C1 segment of cervical spinal cord (tissue), 14 donors: ENCODE measurements at places on chromosomes 6 and 20.

GRCh38 chr6:110537208-110538123 is 61.1 kb upstream of the SLC22A16 start:
- DNase-seq = no peak

DNA sequence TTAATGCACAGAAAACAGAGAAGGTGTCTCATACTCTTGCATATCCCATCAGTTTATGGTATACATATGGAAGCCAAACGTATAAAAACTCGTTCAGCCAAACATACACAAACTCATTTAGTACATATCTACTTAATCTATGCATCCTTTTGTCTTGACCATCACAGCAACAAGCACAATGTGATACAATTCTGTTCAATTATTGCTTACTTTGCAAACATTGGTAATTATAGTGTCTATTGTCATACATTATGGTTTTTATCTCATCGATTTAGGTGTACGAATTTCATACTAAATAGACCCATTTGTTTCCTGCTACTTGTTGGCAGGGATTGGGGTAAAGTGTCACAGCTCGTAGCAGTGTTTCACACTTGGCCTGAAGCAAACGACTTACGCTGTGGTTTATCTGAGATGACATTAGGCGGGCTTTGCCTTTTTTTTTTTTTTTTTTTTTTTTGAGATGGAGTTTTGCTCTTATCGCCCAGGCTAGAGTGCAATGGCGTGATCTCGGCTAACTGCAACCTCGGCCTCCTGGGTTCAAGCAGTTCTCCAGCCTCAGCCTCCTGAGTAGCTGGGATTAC is 425.9 kb upstream of the JARID2 start:
- DNase-seq = no peak

GRCh38 chr6:167575158-167575696 is 250.3 kb downstream of the TTLL2 start:
- DNase-seq = no peak

GRCh38 chr6:134309983-134310605 is 7.8 kb downstream of the SGK1 start:
- DNase-seq = no peak

GRCh38 chr6:113529196-113529595 is 327.9 kb upstream of the MARCKS start:
- DNase-seq = no peak

DNA sequence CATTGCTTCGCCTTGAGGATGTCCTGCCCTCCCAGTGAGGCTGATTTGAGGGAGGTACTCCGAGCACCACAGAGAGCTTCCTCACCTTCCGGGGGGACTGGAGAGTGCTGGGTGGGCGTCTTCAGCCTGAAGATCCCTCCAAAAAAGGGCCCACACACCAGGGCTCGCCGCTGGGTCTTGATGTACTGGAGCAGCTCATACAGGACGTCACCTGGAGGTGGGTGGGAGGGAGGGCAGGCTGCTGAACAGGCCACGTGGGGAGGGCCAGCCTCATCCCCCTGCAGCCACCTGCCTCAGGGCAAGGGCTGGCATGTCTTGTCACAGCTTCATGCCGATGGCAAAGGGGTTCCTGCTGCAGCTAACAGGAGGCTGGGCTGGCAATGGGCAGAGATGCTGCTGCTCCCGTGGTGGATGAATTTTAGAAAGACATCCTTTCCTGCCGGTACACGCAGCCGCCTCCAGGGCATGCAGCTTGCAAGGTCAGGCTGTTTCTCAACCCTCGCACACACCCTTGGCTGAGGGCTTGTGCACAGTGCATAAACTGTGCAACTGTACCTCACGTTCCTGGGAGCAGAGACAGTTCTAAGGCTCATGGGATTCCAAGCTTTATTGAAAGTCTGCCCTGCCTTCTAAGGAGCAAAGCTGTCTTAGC is 14.0 kb downstream of the ETV7 start:
- DNase-seq = no peak

- DNase-seq = no peak
Observed at GRCh38 chr6:71157345-71157744, 131.3 kb upstream of the OGFRL1 start.

DNA sequence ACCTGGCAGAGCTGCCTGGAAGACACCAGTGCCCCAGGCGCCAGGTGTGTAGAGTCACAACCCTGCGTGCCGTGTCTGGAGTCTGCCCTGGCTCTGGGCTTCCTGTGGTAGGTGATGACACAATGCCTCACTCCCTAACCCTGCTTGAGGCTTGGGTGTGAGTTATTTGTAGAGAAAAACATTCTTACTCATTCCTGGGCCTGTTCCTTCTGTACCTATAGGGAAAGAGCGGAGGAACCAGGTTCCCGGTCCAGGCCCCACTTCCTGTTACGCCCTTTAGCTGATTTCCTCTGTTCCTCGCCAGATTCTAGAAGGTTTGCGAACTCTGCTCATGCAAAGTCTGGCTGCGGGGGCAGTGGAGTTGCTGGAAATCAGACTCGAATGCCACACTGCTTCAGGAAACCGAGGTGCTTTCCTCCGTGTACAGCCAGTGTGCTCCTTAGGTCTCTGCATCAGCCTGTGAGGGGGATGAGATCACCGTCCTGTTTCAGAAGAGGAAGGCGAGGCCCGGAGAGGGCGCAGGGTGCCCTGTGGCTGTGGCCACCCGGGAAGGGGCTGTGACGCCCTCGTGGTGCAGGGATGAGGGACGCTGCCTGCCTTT is 67.1 kb upstream of the DUSP22 start:
- DNase-seq = no peak

- DNase-seq = no peak
Observed at GRCh38 chr6:10000551-10000950, 414.3 kb downstream of the TFAP2A start.

DNA sequence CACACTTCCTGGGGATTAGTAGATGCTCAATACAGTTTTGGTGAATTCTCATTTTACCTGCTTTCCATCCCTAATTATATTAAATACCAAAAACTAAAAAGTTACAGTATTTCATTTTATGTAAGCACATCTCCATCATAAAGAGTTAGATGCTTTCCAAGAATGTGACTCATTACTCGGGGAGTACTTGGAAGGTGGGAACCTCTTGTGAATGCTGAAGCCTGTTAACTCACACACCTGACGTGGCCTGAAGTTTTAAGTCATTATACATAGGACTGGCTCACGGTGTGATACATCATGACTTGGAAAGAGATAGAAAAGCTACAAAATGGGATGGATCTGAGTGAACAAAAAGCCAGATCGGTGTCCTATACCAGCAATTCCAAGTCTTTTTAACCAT is 2.2 kb upstream of the OSER1 start:
- no peak for DNase-seq

GRCh38 chr6:3712827-3713665 is 38.5 kb downstream of the PXDC1 start:
- no peak for DNase-seq

DNA sequence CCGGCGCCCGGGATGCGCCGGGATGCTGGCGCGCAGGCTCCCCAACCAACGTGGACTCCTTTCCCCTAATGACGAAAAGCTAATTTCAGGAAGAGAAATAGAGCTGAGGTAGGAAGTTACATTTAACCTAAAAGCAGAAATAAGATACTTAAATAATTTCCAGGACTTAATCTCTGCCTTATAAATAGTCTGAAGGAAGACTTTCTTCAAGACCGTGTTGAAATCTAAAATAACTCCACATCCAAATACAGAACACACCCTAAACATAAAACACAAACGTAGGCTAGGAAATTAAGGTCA is 1.3 kb downstream of the ASF1A start:
- DNase-seq = no peak

GRCh38 chr20:4567170-4567569 is 154.5 kb upstream of the PRND start:
- DNase-seq = no peak

GRCh38 chr20:59406446-59406845 is 106.0 kb downstream of the EDN3 start:
- DNase-seq = no peak

DNA sequence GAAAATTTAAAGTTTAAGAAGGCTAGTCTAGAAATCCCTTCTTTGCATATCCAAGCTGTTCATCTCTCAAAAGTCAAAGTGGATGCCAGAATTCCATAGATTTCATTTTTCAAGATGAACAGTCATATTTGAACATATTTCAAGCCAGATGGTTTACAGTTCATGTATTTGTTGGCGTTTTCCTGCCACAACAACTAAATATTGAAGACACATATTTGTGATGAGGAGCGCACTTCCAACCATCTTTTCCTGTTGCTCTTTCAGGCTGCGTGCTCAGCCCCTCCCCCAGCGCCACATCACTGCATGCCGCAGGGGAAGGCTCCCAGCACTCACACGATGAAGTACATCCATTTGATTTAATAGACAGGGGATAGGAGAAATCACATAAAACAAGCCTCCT is 5.9 kb upstream of the NOX3 start:
- DNase-seq = no peak

GRCh38 chr6:69623357-69623756 is 173.5 kb downstream of the LMBRD1 start:
- no peak for DNase-seq

- DNase-seq = no peak
Observed at GRCh38 chr20:62929051-62929538, 2.8 kb upstream of the DIDO1 start.

GRCh38 chr6:99614430-99615186 is 8.0 kb downstream of the PRDM13 start:
- no peak for DNase-seq

DNA sequence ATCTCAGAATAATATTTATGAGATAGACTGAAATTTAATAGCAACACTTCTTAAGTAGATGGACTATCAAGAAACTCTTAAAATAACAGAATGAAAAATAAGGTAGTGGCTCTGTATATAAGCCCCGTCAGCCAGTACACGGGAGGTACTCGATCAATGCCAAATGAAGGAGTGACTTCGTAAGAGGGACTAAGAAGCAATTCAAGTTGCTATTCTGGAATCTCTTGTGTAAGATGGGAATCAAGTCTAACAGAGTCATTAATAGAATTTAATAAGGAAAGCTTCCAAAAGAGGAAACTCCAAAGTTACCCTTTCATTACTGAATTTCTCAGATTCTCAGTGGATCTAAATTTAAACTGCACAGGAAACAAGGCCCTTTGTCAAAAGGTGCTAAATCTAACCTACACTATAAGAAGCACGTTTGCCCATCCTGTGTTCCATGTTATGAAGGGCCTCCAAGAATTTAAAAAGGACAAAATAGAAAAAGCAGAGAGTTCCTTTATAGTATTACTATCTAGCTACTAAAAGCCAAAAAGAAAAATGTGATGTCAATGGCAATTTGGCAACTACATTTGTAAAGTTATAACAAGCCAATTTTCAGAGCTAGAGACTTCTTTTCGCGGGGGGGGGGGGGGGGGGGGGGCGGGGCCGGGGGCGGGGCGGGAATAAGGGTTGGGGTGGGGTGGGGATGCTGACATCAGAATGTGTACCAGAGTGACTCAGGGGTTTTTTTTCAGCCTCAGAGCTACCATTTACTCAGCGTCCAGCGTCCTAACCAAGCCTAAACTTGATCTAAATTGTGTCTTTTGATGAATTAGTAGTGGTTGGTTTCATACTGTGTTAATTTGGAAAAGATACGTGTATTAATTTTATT is 200.6 kb downstream of the GMPR start:
- DNase-seq = no peak

DNA sequence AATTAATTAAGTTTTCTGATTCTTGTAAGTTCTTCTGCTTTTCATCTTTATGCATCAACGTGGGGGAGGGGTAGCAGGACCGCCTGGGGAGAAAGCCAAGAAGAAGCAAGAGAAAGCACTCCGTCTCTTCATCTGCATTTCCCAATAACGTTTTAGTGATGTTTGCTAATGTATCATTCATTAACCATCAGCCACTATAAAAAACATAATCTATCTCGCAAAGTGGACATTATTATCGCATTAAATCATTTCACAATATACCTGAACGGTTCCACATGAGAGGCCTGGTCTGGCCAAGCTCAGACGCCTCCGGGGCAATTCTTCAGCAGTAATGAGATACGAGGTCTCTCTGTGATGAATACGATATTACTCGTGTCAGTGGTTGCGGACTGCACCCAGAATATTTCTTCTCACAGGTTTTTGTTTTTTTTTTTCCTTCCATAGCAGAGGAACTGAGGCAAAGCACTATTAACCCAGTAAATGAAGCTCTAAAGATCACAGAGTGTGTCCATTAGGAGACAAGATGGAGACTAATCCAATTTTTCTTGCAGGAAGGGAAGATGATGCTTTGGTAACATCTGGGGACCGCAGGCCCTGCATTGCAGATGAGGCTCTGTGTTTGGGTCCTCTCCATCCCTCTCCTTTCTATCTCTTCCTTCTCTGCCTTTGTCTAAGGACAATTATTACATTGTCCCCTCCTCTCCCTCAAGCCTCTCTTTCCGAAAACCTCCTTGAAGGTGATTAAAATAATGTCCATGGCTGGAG is 156.1 kb downstream of the SLC35B3 start:
- no peak for DNase-seq

- no peak for DNase-seq
Observed at GRCh38 chr6:105804424-105804823, 281.7 kb upstream of the PRDM1 start.

- no peak for DNase-seq
Observed at GRCh38 chr6:90415178-90415577, 118.5 kb upstream of the BACH2 start.

- DNase-seq = no peak
Observed at GRCh38 chr6:12483712-12484111, 193.6 kb downstream of the EDN1 start.

DNA sequence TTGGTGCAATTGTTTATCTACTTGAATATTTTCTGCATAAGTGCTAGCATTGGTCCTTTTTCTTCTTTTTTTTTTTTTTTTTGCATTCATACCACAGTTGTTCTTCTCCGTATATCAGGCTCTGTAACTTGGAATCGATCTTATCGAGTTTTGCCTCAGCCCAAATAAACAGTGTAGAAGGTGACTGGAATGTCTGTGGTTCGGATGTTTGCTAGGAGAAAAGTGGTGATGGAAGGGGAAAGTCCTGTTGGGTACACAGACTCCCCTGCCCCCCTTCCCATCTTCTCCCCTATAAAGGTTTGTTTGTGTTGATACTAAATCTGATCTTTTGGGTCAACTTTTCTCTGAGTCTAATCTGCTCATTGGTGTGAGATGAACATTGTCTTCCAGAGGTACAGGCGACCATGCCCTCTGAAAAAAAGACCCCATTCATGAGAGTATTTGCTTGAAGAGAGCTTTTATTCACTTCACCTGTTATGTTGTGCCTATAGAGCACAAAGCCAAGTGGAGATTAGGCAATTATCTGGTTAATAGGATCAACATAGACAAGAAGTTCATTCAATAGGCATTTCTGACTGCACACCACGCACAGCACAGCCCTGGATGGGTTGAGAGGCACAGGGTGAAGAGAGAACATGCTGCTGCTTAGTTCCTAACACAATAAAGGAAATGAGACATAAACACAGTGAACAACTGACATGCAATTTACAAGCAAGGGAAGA is 620.0 kb downstream of the PKHD1 start:
- DNase-seq = no peak

DNA sequence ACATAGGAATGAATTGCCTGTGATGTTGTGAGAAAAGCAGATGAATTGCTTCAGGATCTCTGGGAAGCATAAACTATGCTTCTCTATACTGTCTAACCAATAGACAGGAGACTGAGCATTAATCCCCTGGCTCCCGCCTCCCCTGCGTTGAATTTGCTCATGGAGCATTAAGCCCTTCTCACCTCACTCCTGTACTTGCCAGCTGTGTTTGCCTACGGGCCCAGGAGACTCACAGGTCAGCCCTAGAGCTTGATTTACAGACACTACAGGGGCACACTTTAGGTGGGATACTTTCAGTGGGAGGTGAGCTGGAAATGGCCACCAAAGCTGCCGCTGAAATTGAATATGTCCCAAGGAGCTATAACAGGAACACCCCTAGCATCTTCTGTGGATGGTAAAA is 418.7 kb downstream of the CBLN4 start:
- no peak for DNase-seq
